ENCODE measurements at places on chromosomes 4 and X. TPM values are rescaled to one million over a fixed set of nuclear protein-coding genes. Genes with fewer than 3 reads are reported as not detected.

GRCh38 chrX:630612-631496, at the start of gene SHOX:
Gene SHOX, plus strand, starts transcription at chrX:630791. Its CDS starts 107 bp downstream, at chrX:630898.
- no peak for DNase-seq
- H3K27me3 ChIP-seq: no peaks in the 10 kb centered on the region
- H3K4me1 ChIP-seq: no peaks in the 10 kb centered on the region

- no peak for DNase-seq
- H3K27me3 ChIP-seq: no peaks in the 10 kb centered on the region
- H3K27ac ChIP-seq: no peak overlapping the region
- no peaks in the 10 kb centered on the region for H3K4me1 ChIP-seq
Observed at GRCh38 chr4:1830234-1830633, 25.7 kb downstream of the LETM1 start.

The FGF2 gene
- total RNA-seq: not detected

The FAM47E gene
- 1.0 TPM for total RNA-seq

The ARHGEF38 gene
- total RNA-seq: not detected

The MAGEB1 gene
- total RNA-seq: not detected

The CACNA1F gene
- 0.69 TPM for total RNA-seq
